Activated naive CD4-positive, alpha-beta T cell treated with Interleukin-2 at 50 U/mL for 16 hours (primary cell): ENCODE measurements at places on chromosomes 7 and 10.

GRCh38 chr10:64573623-64574325 lies 1052.6 kb downstream of the REEP3 start:
- no peak for DNase-seq

- DNase-seq, result no peak
These were observed 14.6 kb upstream of the LFNG start for GRCh38 chr7:2504889-2505375.

DNA sequence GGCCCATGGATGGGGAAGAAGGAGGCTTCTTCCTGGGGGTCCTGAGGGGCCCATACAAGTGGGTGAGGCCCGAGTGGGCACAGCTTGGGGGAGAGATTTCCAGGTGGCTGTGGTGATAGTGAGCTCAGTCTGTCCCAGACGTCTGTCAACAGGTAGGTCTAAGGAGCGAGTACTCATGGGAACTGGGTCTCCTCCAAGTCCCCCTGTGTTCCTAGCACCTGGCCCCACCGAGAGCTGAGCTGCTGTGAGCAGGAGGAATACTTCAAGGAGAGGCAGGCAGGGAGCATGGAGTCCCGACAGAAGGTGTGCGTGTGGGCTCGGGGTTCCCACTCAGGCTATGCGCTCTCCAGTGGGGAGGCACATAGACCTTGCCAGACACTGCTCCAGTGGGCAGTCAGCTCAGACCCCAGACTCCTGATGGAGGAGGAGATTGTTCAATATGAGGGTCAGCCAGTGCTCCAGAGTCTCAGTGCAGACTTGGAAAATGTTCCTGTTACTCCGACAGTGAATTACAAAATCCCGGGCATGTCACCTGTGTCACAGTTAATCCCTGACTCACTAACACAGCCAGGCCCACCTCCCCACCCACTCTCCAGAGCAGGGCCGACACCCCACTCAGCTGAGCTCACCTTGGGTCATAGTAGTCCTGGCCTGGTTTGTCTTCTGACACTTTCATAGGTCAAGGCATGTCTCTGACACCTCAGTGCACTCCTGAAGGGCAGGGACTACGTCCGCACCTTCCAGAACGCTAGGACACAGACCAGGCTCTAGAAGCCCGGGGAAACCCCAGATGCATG lies 28.2 kb upstream of the C10orf53 start:
- no peak for DNase-seq

GRCh38 chr7:94584113-94584512 lies 71.8 kb downstream of the SGCE start:
- DNase-seq, result no peak

DNA sequence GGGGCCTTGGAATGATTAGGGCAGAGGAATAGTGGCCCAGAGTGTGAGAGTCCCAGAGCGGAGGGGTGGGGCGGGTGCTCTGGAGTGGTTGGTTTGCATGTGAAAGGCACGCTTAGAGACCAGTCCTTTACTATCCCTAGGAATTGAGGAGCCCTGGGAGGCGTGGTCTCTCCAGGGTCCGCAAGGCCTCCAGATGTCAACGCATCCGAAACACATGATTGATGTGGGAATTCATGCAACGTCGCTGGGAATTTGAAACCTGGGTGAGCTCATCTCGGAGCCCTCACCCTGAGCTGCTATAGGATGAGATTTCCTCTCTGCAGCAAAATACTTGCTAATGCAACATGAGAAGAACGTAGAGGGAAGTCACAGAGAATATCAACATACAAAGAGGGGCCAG lies 51.2 kb downstream of the NPTX2 start:
- DNase-seq, result no peak

- DNase-seq, result no peak
These were observed 2.6 kb downstream of the CNPY4 start for GRCh38 chr7:100122067-100122466.

DNA sequence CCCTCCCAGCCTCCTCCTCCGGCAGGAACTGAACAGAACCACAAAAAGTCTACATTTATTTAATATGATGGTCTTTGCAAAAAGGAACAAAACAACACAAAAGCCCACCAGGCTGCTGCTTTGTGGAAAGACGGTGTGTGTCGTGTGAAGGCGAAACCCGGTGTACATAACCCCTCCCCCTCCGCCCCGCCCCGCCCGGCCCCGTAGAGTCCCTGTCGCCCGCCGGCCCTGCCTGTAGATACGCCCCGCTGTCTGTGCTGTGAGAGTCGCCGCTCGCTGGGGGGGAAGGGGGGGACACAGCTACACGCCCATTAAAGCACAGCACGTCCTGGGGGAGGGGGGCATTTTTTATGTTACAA lies 83.3 kb downstream of the PAX2 start:
- DNase-seq, result peak; percentile 34

- no peak for DNase-seq
These were observed 61.3 kb upstream of the WAC start for GRCh38 chr10:28471652-28472050.

DNA sequence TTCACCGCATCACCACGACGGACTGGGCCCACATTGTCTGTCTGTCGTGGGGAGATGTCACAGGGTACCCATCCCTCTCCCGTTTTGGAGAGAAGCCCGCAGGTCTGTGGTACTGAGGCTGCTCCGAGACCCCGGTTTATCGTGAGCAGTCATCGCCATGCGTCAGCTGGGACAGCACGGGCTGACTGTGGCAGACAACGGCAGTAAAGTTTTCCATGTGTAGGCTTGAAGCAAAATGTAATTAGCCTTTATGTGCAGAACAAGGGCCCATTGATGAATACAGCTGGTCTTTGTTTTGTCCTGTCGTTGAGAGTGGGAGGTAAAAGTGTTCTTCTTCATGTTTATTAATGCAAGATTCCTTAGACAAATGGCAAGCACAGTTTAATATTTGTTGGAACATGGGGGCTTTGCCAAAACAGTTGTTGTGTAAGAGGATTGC lies 167.4 kb upstream of the SH2B2 start:
- no peak for DNase-seq

DNA sequence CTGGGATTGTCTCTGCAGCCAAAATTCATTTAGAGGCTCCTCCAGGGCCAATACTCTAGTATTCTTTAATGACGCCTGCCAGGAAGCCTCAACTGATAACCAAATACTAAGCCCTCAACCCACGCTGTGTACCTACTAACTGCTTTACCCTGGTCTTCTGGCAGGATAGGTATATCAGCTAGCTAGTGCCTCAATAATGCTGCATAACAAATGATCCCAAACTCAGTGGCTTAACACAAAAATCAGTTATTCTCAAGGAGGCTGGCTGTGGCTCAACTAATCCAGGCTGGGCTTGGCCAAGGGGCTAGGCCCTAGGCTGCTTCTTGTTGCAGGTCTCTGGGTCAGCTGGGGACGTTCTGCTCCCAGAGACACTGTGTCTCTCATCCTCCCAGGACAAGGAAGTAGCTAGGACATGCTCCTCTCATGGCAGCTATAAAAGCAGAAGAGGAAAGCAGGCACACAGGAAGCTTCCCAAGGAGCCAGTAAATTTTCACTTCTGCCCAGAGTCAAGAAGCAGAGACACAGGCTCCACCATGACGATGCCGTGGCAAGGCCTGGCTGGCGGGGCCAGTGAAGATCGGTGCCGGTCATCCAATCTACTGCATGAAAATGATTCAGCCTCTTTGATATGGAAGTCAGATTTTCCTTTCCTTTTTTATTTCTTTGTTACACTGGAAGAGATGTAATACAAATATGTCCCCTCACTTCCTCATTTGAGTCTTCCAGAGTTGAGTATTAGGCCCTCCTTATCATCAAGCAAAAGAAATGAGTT lies 28.6 kb upstream of the COL13A1 start:
- DNase-seq, result no peak

DNA sequence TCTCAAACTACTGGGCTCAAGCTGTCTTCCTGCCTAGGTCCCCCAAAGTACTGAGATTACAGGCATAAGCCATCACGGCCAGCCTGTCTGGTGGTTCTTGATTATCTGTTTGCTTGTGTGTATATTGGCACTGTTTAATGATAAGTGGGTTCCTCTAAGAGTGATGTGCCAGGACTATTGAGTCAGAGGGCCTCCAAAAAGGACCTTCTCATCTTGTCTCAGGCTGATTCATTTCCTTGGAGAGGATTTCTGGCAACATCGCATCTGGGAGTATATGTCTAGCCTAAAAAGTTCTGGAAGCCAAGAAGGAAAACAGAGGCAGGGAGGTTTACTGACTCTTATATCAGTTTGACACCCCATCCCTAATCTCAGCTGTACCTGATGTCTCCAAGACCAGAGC lies 27.1 kb upstream of the AKAP9 start:
- DNase-seq, result no peak

- no peak for DNase-seq
These were observed 135.2 kb upstream of the C1QL3 start for GRCh38 chr10:16656895-16657294.

- no peak for DNase-seq
These were observed 343.3 kb downstream of the FRMD4A start for GRCh38 chr10:13987446-13987845.

GRCh38 chr7:158024351-158024715 lies 563.3 kb downstream of the PTPRN2 start:
- no peak for DNase-seq

DNA sequence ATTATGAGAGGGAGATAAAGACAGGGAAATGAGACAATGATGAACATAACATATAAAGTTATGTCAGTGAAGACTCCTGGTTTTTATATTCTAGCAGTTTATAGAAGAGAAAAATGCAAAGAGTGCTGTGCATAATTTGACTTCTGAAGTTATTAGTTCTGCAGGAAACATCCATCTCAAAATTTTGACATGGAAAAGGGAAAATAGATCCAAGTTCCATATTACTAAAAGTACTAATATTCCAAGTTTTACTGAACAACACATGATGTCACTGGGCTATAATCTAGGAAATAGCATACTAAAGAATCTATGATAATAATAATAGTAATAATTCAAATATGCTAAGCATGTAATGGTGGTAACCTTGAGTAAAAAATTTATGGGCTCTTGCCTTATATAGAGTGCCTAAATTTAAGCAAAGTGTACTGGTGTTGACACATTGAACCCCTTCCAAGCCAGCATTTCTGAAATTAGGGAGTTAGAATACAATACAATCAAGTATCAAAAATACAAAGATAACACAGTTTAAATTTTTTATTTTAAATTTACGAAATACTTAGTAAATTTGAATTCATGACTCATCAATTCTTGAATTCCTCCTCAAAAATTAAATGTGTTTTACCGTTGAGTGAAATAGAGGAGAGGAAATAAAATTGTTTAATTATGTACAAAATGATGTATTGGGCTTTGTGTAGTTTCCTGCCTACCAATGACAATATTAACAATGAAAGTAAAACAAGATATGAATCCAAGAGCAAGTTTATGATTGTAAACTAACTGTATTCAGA lies 102.8 kb upstream of the KCND2 start:
- no peak for DNase-seq

DNA sequence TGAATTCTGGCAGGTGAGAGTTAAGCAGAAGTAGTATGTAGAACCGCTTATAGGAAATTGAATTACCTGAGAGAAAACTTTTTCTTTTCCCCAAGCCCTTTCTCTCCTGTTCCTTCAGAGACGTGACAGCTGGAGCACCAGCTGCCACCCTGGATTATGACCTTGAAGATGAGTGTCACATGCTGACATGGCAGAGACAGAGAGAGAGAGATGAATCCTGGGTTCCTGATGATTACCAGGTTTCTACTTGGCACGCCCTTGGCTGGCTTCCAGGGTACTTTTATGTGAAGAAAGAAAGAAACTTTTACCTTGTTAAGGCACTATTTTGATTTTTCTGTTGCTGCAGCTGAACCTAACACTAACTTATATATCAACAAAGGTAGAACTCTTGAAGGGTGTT lies 99.9 kb downstream of the GPR26 start:
- DNase-seq, result no peak

- no peak for DNase-seq
These were observed 24.5 kb downstream of the VSTM4 start for GRCh38 chr10:49090696-49091380.

DNA sequence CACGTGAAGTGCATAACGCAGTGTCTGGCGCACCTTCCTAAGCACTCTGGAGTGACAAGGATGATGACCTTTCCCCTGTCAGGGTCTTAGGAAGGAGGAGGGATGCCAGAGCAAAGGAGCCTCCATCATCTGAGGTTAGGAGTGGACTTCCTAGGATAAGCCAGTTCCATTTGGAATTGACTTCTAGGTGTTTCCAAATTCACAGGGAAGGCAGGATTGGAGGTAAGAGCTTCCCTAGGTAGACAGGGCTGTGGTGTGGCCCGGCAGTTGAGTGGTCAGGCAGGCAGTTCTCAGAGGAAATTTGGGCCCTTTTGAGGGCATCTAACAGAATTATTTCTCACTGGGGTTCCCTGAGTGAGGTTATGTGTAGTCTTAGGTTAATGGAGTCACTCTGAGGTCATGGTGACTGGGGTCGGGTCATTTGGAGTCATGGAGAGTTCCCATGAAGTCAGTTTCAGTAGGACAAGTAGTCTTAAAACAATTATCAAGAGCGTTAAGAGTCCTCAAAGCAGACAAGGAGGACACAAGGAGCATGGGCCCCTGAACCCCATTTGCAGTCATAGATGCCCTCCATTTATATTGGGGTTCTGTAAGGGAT lies 8.2 kb downstream of the PPIF start:
- DNase-seq, result no peak

- no peak for DNase-seq
These were observed 234.3 kb upstream of the MBL2 start for GRCh38 chr10:53006663-53007526.

DNA sequence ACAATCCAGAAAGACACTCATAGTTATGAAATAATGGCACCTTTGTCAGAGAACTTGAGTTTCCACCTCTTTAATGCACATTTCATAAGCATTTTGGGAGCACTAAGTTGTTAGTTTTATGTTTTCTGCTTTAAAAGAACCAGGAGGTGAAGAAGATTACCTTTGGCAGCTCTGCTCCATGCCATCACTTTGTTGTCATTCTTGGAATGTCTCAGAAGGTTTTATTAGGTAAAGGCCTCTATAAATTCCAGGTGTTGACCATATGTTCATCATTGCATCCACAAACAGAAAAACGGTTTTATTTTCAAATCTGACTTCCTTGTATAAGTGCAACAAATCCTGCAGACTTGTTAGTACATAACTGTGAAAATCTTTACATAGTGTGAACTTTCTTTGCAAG lies 424.8 kb downstream of the MDFIC start:
- no peak for DNase-seq

DNA sequence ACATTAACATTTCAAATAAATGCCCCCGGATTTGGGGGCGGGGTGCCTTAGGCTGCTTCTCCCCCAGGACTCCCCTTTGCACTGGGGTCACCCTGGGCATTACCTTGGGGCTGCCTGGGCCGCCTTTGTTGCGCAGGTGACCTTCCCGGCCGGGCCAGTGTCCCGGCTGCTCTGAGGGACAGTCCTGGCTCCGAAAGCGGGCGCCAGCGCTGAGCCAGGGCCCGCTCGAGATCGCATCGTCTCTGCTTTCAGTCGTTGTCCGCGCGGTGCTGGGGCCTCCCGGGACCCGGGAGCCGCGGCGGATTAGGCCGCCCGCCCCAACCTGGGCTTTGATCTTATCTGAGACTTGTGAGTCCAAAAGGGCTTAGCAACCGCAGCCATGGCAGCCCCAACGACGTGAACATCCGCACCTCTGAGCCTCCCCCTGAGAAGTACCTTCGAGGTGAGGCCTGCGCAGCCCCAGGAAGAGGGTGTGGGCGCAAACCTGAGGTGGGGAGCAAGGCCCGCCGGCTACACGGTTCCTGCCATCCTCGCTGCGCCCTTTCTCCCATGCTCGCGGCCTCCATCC lies 14.8 kb upstream of the WAPL start:
- DNase-seq, result peak; percentile 51

- DNase-seq, result no peak
These were observed 40.0 kb upstream of the AGR3 start for GRCh38 chr7:16921644-16922257.

- DNase-seq, result no peak
These were observed 81.7 kb downstream of the CABCOCO1 start for GRCh38 chr10:61744469-61744868.

- DNase-seq, result peak; percentile 70
These were observed 139.1 kb upstream of the PFKP start for GRCh38 chr10:2927958-2928840.
